ENCODE measurements at places on chromosomes 4 and X.

DNA sequence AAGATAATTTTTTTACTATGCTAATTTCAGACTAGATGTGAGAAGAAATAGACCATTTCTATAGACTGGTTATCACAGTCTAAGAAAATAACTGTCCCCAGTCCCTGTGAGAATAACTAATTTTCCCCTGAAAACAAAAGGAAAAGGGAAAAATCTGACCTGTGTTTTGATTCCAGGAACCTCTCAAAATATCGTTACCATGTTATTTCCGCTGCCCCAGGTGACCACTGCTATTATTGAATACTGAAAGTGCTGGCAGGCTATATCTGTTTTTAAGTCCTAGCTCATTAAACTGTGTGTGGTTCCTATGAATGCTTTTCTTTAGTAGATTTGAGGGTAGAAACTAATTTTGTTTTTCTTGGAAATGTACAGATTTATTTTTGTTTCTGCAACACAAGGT lies 83.6 kb downstream of the GAB1 start:
- DNase-seq = no peak

- DNase-seq = peak; percentile 73
Measured at GRCh38 chr4:54942721-54943120, 182.7 kb downstream of the KDR start.

- DNase-seq = no peak
Measured at GRCh38 chr4:137946453-137947174, 295.5 kb downstream of the SLC7A11 start.

- DNase-seq = no peak
Measured at GRCh38 chr4:15794905-15795304, 16.8 kb downstream of the CD38 start.

GRCh38 chr4:107945809-107946208 lies 14.5 kb downstream of the CYP2U1 start:
- no peak for DNase-seq

GRCh38 chr4:155809835-155810234 lies 51.0 kb downstream of the GUCY1B1 start:
- peak; percentile 56 for DNase-seq

DNA sequence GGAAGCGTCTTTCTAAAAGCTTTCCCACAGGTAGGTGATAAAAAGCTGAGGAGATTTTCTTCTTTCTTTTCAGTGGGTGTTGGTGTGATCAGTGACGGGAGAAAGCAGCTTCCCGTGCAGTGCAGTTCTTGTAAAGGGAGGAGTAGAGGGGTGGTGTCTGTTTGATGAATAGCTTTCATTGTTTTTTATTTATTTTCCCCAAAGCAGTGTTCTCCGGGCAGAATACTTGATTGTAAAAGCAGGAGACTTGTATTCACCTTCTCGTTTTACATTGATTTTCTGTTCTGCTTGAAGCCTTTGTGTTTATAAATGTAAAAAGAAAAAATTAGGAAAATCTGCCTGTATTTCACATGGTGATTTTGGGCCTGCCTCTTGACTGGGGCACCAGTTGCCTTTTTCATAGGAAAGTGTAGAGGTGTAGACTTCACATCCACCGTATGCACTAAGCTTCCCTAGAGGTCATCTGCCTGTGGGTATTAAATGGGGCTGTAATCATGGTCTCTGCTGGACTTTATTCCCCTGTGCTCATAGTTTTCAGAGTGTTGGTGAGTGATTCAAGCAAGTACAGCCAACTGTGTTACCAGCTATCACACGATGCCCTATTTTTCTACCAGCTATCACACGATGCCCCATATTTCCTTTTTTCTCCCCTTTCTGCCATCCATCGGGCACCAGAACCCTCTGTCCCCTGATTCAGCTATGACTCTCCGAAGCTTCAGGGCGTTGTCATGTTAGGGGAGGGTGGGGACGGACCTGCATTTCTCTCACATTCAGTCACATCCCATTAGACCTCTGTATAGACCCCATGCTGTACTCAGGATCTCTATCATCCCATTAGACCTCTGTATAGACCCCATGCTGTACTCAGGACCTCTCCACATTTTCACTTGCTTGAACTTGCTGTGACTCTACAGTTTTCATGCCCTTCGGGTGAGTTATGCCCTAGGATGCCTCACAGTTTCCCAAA lies 526.5 kb downstream of the TRIML1 start:
- no peak for DNase-seq

DNA sequence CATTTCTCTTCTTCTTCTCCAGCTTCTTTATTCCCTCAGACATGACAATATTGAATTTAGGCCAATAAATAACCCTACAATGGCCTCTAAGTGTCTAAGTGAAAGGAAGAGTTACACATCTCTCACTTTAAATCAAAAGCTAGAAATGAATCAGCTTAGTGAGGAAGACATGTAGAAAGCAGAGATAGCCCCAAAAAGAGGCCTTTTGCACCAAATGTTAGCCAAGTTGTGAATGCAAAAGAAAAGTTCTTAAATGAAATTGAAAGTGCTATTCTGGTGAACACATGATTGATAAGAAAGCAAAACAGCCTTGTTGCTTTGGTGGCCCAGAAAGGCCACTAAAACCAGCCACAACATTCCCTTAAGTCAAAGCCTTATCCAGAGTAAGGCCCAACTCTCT lies 146.2 kb upstream of the HHIP start:
- DNase-seq = no peak

DNA sequence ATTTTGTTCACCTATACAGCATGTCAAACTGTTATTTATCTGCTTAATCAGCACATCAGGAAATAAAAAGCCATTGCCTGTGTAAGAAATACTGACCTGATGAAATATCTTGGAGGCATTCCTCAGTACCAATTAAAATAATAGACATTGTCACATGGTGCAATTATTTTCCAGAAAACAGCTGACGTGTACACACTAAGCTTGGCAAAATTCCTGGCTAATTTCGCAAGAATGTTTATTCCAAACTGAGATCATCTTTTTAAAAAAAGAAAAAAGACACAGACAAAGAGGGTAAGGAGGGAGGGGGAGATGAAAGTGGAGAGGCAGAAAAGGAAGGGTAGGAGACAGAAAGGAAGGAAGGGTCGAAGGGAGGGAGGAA lies 61.9 kb upstream of the NFKB1 start:
- DNase-seq = no peak

GRCh38 chr4:125105561-125105960 lies 209.2 kb upstream of the FAT4 start:
- DNase-seq = no peak

GRCh38 chrX:117653396-117653795 lies 463.2 kb downstream of the KLHL13 start:
- no peak for DNase-seq

- DNase-seq = no peak
Measured at GRCh38 chr4:166003811-166004210, 130.8 kb downstream of the TLL1 start.

- DNase-seq = no peak
Measured at GRCh38 chrX:44914532-44915198, 41.7 kb downstream of the KDM6A start.

DNA sequence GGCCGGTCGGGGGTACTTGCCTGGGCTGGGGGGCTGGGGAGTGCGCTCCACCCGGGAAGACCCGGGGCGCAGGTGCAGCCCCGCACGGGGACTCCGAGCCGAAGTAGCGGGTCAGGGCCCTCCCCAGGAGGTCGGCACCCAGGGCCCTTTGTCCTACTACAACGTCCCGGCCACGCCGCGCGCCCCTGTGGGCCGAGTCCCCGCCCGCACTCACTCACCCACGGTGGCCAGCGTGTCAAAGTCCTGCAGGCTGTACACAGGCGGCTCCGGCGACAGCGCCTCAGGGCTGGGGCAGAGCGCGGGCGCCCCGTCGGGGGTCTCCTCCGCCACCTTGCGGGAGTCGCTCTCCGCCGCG lies 602 bp downstream of the PRKX start:
- no peak for DNase-seq

GRCh38 chr4:186260504-186261448 lies 5.2 kb upstream of the F11 start:
- no peak for DNase-seq

DNA sequence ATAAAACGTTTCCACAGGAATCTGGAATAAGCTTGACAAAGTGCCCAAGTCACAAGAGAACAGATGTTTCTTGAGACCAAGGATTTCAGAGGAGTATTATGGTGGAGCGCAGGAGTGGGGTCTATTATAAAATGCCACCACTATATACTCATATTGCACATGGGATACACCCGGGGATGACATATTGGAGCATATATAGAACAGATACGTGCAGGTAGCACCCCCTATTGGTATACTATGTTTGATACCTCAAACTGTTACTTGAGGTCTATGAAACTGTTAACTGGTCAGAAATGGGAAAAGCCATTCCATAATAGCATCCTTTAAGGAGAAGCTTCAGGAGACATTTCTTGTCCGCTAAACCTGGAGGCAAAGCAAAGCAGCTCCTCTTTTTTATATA lies 86.0 kb downstream of the PCYT1B start:
- peak; percentile 7 for DNase-seq

DNA sequence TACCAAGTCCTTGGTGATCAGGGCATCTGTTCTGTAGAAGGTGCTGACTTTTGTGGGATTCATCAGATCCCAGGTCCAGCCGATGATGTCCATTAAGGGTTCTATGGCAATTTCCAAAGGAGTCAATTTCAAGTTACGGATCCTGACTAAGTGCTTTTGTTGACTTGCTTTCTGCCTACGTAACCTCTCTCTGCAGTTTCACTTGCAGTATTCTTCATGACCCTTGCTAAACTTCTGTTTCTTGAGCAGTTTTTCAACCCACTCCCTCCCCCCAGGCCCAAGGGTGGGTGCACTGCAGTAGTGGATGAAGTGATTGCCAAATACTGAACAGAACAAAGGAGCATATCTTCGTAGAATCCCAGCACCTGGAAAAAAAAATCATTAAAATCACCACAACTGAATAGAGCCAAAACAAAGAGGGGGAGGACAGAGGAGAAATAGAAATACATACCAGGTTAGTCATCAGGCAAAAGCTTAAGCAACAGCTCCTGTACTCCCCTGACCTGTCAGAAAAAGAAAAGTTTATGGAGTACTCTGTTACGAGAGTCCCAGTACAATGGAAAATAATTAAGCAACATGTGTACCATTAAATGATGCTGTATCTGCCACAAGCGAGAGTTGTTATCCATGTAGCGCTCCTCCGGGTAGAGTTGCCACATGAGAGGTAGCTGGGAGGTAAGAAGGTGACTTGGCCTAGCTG lies 5.8 kb downstream of the CMC4 start:
- no peak for DNase-seq

DNA sequence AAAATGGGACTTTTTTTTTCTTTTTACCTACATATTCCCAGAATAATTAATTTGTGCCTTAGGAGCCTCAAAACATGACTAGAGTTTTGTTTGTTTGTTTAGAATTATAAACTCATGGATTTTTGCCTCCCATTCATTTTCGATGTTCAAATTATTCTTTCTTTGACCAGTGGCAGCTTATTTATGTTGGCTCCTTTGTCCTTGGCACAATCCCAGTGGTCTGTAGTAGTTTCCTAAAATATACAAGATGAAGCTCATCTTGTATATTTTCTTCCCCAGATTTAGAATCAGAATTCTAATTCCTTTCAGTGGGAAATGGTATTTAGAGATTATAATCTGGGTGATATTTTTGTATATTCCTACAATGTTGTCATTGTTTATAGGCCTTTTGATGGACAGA lies 27.2 kb downstream of the DCK start:
- DNase-seq = no peak

DNA sequence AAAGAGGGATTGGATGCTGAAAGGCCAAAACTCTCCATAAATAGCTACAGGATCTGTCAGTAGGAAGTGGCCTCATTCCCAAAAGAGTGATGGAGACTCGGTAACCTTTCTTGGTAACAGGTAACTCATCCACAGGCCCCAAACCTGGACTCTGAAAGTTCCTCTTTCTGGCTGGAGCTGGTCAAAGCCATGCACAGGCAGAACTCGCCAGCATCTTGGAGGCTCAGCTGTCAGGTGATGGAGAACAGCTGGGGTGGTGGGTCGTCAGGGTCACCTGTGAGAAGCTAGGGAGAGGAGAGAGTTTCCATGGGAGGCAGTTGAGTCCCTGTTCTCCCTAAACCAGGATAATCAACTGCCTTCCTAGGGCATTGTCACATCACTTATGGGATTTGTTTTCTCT lies 354.3 kb upstream of the GATB start:
- DNase-seq = no peak

- no peak for DNase-seq
Measured at GRCh38 chrX:119541188-119541587, 24.0 kb downstream of the STEEP1 start.

GRCh38 chr4:184163813-184164212 lies 53.9 kb downstream of the ENPP6 start:
- no peak for DNase-seq

- no peak for DNase-seq
Measured at GRCh38 chr4:41874873-41875272, 60.4 kb upstream of the TMEM33 start.

DNA sequence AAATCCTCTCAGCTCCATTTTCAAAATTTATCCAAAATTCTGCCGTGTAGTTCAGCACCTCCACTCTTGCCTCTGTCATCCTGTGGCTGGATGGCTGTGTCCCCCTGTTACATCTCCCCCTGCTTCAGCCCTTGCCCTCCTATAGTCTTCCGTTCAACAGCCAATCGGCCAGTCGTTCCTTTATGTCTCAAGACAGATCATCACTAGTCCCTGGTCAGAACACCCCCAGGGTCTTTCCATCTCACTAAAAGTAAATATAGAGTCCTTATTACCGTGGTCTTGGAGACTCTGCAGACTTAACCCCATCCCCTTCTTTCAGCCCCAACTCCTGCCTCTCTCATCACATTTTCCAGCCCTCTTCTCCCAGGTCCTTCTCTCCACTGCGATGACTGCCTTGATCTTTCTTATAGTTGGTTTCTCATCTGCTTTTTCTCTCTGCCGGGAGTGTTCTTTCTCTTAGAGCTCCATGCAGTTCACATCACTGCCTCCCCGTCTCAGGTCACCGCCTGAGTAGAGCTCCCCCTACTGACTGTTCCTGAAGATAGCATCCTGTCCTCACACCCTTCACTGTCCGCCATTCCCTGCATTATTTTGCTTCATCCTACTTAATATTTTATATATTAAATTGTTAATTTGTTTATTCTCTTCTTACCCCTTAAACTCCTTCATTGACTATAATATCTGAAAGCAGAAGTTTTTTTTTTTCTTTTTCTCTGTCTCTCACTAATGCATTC lies 736.9 kb upstream of the MAGEB2 start:
- no peak for DNase-seq

- no peak for DNase-seq
Measured at GRCh38 chrX:121496966-121497365, 449.6 kb downstream of the GLUD2 start.

DNA sequence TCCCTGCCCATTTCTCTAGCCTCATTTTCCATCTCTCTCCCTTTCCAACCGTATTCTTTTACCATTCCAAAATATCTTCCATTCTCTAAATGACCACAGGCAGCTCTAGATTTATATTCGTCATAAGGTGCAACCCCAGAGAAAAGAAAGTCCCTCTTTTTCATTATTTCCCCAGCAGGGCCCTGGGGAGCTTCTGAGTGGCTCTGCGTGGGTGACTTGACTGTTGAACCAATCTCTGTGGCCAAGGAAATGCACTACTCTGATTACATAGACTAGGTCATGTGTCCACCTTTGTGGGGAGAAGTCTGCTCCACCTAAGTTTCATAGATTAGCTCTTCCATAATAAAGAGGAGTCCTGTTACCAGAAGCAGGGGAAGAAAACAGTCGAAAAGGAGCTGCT lies 51.4 kb downstream of the ATOH1 start:
- no peak for DNase-seq
